ENCODE measurements at places on chromosomes 5 and 9.

GRCh38 chr5:68911840-68912690 is 181.7 kb upstream of the SLC30A5 start:
- DNase-seq: no peak

DNA sequence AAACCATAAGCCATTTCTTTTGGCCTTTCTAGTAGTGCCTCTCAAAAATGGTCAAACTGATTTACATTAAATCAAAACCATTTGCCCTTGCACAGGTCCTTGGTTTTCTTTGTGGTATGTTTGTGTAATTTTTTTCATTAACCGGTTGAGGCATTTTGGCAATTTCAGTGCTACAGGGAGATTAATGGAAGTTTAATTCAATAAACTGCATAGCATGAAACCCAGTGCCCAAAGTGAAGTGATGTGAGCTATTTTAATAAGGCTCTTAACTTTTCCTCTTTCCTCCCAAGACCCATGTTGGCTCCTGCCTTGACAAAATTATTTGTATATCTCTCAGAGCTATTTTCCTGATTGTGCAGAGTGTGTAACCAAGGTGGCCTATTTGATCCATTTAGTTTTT is 326.2 kb upstream of the SEMA6A start:
- DNase-seq: no peak

GRCh38 chr5:134851307-134851923 is 5.6 kb downstream of the C5orf24 start:
- DNase-seq: no peak

- DNase-seq: no peak
Observed at GRCh38 chr5:137309290-137309689, 189.8 kb downstream of the SPOCK1 start.

DNA sequence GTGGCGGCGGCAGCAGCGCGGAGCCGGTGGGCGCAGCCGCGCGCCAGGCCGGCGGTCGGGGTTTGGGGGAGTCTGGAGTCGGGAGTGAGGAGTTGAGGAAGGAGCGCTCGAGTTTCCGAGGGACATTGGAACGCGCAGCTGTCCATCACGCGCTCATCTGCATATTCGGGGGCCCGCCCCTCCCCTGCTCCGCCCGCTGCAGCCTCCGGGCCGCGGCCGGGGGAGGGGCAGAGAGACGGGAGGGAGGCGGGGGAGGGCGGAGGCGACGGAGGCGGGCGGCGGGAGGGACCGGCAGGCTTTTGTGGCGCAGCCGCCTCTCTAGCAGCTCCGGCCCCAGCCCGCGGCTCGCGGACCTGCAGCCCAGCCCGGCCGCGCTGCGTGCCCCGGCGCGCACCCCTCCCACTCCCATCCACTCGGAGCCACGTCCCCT is at the start of gene IRX2:
Gene IRX2, minus strand, starts transcription at position 86 of the 430 bp plus-strand sequence. CDS start 264 bp downstream, outside the sequence.
- no peak for DNase-seq

DNA sequence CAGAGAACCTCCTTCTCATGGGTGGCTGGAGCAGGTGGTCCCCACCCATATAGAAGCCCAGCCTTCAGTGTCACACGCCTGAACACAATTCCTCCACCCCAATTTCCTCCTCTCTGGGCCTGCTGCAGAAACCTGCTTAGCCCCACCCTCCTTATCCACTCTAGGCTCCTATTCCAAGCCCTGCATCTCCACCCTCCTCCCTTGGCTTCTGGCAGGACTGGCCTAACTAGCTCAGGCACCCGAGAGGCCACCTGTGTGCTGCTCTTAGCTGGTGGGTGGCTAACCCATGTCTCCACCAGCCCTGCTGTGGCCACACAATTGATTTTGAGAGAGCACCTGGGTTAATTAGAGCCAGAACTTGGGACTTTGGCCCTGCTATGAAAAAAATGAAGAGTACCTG is 77.3 kb upstream of the ATP10B start:
- no peak for DNase-seq

DNA sequence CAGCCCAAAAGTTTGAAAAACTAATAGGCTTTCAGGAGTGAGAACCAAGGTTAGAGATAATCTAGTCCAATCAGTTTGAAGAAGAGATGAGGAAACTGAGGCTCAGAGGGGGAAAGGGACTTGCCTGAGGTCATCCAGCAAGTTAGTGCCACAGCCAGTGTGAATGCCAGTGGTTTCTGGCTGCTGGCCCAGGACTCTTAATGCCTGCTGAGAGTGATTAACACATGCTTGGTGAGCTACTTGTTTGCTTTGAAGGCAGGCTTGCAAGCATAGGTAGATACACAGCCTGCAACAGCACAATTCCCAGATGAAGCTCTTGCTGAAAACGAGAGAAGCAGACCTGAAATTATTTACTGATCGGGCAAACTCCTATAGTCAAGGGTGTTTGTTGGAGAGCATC is 591.6 kb upstream of the SGCD start:
- DNase-seq: no peak

- no peak for DNase-seq
Observed at GRCh38 chr5:38847559-38848347, 1.9 kb downstream of the OSMR start.

- DNase-seq: no peak
Observed at GRCh38 chr5:83516377-83516776, 44.8 kb downstream of the VCAN start.

GRCh38 chr9:114784721-114785279 is 21.0 kb downstream of the TNFSF15 start:
- no peak for DNase-seq

GRCh38 chr9:28121366-28121765 is 548.1 kb upstream of the C9orf72 start:
- no peak for DNase-seq

- no peak for DNase-seq
Observed at GRCh38 chr5:90968319-90968718, 409.7 kb downstream of the ADGRV1 start.

DNA sequence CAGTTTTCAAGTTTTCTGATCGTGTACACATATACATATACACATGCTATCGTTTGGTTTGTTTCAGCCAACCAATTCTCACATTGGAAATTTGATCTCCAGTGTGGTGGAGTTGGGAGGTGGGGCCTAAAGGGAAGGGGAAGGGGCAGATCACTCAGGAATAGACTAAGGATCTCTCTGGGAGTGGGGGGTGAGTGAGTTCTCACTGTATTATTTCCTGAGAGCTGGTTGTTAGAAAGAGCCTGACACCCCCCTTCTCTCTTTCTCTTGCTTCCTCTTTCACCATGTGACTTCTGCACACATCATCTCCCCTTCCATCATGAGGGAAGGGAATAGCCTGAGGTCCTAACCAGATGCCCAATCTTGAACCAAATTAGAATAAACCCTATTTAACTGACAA is 551.7 kb downstream of the MAT2B start:
- no peak for DNase-seq

DNA sequence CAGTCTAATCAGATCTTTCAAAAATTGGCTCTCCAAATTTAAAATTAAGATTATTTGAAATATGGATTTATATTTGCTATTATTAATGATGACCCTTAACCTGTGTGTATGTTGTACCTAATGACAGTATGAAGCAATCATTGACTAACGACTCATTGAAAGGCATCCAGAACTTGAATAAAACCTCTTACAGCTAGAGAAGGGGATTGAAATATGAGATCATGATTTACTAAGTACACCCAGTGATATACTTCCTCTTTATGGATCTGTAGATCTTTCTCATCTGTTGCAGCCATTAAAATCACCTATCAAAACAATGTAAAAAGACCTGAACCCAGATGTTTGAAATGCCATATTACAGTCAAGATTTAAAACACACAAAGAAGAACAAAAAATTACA is 126.5 kb downstream of the RPS23 start:
- DNase-seq: no peak

DNA sequence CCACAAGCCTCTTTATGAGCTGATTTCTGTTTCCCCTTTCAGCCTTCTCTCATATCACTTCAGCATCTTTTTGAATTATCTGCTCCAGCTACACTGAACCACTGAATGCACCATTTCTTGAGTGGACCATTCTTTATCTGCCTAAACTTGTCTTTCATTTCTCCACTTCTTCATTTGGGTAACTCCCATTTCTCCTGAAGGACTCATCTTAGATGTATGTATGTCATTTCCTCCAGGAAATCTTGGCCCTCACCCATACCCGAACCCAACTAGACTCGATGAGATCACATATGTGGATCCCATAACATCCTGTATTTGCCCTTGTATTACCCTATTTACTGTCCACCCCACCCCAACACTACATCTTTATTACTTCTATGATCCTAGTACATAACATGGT is 249.8 kb downstream of the KIF4B start:
- no peak for DNase-seq

DNA sequence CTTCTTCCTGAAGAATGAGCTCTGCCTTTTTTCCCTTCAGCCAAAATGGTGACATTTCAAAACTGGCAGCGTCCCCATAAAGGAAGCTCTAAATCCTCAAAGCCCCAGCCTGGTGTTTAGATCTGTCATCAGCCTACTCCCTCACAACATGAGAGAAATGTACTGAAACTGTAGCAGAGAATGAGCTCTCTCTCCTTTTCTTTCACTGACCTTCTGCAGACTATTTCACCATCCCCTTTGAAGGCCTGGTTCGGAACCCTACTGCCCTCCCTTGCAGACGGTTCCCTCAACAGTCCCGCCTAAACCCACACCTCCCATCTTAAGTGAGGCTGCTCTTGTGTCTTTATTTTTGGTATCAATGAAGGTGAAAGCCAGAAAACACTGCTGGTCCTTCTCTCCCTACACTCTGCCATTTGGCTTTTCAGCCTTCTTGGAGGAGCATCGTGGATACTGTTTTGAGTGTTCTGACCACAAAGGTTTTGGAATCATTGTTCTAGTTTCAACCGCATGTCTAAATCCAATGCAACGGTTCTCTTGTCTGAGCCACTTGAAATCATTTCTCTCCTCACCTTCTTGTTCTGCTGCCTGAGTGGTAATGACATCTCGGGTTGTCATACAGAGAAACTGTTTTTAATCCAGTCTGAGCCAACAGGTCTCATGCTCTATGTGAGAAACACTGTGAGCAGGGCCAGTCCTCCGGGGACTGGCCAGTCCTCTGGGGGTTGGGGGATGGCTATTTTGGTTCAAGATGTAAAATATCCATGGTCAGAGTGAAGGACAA is 39.0 kb downstream of the ITK start:
- no peak for DNase-seq

- no peak for DNase-seq
Observed at GRCh38 chr5:73507062-73507461, 8.8 kb downstream of the BTF3 start.

- no peak for DNase-seq
Observed at GRCh38 chr5:110727025-110727314, 499 bp upstream of the TMEM232 start.

GRCh38 chr5:62708481-62709325 is 130.1 kb downstream of the LRRC70 start:
- no peak for DNase-seq

GRCh38 chr5:19608444-19609002 is 379.5 kb downstream of the CDH18 start:
- no peak for DNase-seq

DNA sequence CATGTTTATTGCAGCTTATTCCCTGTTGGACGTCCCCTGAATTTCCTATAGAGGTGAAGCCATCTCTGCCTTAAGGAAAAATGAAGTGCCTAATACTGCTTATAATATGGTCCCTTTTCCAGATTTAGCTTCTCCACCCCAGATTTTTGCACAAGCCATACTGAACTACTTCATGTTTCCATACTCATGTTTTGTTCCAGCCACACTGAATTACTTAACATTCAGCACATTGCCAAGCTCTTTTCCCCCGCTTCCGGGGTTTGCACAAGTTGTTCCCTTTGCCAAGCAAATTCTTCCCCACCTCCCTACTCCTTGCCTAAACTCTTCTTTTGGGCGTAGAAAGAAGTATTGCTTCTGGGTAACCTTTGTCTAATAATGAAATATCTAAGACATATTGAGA is 1.7 kb upstream of the CNTRL start:
- no peak for DNase-seq

GRCh38 chr9:104276709-104277245 is 182.7 kb downstream of the SMC2 start:
- DNase-seq: no peak

DNA sequence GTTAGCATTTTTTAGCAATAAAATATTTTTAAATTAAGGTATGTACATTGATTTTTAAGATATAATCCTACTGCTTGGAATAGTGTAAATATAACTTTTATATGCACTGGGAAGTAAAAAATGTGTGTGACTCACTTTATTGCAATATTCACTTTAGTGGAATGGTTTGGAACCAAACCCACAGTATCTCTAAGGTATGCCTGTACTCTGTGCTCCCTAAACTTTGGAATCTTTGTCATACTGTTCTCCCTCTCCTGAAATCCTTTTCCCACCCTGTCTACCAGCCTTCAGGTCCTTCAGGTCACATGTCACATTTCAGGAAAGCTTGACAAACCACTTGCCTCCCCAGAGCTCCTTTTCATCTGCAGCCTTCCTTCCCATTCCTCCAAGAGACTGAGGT is 308.7 kb downstream of the SPOCK1 start:
- DNase-seq: no peak

DNA sequence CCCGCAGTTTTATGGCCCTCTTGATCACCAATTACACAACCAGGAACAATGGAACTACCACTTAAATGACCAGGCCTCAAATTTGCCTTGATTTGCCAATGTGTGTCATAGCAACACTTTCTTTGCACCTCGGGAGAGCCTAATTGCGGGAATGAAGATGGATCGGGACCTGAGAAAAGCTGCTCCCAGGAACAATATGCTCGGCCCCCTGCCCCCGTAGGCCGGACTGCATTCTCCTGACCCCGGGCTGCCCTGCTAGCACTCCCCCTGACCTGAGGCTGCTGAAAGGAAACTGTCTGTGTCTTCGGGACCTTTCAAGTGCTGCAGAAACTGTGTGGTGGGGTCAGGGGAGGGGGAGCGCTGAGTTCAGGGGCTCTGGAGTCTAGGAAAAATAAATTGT is 294.3 kb upstream of the IRX1 start:
- no peak for DNase-seq

- no peak for DNase-seq
Observed at GRCh38 chr9:95138474-95138873, 179.0 kb downstream of the FANCC start.

DNA sequence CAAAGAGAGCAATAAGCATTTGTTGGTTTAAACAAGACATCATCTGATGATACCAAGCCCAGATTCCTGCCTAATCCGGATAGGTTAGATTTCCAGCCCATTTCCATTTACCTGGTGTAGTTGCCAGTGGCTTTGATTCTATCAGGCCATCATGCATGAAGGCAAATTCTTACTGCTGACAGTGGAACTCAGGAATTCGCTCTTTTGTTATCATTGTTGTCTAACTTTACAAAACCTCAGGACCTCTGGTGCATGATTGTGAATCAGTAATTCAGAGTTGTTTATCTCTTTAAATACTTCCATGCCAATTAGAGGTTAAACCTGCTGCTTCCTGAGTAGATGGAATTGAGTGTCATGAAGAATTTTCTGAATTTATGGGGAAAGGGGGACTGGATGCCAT is 76.5 kb downstream of the C9orf152 start:
- no peak for DNase-seq

- DNase-seq: peak; percentile 7
Observed at GRCh38 chr5:154384480-154385235, 61.1 kb upstream of the SAP30L start.

DNA sequence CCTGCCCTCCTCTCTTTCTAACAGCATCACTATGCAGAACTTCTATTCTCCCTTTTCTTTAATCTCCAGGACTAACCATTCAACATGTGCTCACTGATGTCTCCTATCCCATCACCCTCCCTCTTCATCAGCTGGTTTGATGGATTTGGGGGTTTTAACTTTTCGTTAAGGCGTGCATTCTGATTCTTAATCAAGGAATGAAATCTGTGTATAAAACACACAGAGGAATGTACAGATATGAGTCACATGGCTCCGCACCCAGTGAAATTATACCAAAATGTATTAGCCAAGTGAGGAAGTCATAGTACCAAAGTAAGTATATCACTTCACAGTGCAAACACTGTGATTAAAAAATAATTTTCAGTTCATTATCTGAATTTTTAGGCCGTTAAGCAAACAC is 35.2 kb downstream of the MARCHF11 start:
- DNase-seq: no peak

Measured in CD4-positive, alpha-beta T cell treated with Interleukin-6 at 100 ng/mL for 8 hours (primary cell).